ENCODE measurements at places on chromosomes 13 and 19.

- no peak for DNase-seq
Observed at GRCh38 chr19:12364391-12365235, 870 bp downstream of the ZNF442 start.

- DNase-seq = no peak
Observed at GRCh38 chr13:111215081-111216047, 100.3 kb downstream of the ARHGEF7 start.

- no peak for DNase-seq
Observed at GRCh38 chr19:44677019-44677811, 5.9 kb downstream of the CEACAM19 start.

DNA sequence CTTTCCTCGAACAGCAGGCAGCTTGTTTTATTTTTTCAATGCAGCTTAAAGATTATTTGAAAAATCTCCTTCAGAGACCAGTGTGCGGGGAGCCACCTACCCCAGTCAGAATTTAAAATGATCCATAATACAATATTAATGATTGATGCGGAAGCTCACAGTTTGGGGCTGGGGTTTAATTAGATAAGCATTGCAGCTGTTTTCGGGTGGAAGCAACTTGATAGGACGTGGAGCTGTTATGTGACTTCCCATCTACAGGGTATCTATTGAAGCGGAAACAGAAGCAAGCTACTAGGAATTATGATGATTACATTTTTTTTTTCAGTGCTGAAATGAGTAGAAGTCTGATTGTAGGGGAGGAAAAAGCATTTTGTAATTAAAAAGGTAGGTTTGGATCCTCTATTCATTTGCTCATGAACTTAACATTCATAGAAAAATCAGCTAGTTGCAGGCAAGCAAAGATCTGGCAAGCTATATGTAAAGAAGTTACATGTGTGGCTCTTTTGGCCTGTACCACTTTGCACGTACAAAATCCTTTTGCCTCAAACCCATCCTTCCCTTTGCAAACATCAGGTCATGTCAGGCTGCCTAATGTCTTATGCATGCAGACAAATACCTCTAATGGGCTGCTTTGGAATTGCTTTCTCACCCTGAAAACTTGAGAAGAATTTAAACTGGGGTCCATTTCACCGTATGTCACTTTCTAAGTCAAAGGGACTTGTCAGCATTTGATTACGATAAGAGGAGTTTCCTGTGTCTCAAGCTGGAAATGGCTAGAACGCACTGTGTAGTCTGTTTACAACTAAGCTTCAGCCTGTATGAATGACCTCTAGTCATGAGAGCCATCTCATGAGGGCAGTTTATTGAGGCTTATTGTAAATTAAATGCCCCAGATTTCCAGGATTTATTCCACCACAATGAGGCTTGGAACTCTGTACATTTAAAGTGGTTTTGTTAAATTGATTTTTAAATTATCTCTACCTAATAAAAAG is 267.1 kb upstream of the TMTC4 start:
- DNase-seq = no peak

DNA sequence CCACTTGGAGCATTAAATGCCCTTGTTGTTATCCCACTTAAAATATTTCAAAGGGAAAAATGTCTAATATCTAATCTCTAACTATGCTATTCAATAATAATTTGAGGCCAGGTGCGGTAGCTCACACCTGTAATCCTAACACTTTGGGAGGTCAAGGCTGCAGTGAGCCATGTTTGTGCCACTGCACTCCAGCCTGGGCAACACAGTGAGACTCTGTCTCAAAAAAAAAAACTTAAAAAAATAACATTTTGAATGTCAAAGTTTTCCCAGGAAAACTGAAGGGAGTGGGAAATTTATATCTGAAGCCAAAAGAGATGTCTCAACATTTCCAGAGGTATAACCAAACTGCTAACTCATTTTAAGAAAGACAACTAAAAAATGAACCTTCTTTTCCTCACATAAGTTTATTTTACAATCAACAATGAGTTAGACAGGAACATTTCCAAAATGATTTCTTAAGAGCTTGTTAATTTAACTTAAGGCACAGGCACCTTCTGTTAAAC is 47.9 kb downstream of the CAB39L start:
- no peak for DNase-seq

DNA sequence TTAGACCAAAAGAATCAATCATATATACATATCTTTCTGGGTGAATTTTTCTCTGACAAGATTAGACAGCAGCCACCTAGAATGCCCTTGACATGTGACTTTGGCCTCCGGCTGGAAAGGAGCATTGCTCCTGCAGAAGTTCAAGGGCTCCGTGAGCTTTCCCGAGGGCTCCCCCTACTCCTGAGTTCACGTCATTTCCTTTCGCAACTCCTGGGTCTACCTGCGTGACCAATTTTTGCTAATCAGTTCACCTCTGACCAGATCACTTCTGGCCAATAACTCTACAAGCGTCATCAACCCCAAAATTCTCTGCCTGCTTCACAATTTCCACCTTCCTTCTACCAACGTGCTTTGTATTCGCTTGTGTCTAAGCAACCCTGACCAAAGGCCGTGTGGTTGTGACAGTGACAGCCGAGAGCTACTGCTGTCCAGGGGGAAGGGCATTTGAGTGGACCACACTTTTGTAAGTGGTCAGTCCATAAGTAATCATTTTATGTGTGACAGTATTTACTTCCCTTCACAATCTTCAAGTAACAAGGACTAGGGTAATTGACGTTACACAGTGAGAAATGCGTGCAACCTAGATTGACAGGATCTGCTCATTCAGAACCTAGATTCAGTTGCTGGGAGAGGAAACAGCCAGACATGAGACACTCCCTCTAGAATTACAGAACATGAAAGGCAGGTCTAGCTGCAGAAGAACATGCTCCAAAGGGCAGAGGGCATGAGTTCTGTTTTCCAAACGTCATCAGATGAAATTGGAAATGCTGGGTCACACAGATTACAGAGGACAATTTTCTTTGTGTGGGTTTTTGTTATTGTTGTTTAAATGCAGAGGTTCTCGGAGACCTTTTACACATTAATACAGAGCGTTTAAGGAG is 145.9 kb upstream of the SPACA7 start:
- no peak for DNase-seq

GRCh38 chr13:31200637-31200971 is 829 bp downstream of the B3GLCT start:
- no peak for DNase-seq

DNA sequence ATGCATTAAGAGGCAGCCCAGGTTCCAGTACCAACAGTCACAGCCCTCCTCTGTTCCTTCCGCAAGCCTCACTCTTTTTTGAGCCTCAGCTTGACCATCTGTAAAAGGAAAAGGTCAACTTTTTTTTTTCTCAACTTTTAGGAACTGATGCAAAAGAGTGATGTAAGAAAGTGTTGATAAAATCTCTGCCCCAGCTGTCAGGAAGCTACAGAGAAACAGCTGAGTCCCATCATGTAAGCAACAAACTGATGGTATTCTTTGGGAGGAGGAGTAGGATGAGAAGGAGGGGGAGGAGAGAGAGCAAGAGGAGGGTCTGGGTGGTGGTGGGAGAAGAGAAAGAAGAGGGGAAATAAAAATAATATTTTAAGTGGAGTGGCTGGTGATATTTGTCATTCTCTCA is 233.9 kb upstream of the TSHZ3 start:
- no peak for DNase-seq

DNA sequence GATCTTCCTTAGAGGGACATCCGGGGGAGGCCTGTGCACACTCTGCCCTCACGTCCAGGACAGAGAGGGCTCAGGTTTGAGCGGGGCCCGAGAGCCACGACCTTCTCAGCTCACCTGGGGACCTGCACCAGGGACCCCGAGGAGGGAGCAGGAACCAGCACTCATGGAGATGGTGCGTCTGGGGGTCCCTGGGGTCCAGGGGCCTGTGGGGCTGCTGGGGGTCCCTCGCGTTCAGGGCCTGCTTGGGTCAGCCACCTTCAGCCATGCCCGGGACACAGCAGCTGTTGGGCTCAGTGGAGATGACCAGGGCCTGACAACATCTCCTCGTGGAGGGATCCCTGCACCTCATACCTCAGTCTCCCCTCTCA is 47.1 kb downstream of the TMEM255B start:
- no peak for DNase-seq

- DNase-seq = no peak
Observed at GRCh38 chr19:41535029-41535622, 40.8 kb upstream of the CEACAM21 start.

DNA sequence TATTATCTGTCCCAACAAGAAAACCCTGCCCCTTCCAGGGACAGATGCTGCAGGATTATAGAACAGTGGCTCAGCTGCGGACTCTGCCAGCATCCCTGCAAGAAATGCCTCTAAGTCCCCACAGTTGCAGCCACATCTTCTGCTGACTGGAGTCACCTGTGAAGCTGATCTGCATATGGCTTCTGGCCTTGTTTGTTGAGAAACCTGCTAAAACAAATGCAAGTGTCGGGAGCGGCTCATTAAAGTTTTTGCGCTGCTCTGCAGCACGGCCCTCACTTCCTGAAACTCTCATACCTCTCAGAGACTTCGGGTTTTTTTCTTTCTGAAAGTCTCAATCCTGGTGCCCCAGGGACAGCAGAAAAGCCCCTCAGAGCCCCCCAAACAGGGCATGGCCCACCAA is 725.0 kb downstream of the UQCRFS1 start:
- DNase-seq = no peak

- DNase-seq = no peak
Observed at GRCh38 chr13:94057618-94058186, 421.8 kb downstream of the DCT start.

DNA sequence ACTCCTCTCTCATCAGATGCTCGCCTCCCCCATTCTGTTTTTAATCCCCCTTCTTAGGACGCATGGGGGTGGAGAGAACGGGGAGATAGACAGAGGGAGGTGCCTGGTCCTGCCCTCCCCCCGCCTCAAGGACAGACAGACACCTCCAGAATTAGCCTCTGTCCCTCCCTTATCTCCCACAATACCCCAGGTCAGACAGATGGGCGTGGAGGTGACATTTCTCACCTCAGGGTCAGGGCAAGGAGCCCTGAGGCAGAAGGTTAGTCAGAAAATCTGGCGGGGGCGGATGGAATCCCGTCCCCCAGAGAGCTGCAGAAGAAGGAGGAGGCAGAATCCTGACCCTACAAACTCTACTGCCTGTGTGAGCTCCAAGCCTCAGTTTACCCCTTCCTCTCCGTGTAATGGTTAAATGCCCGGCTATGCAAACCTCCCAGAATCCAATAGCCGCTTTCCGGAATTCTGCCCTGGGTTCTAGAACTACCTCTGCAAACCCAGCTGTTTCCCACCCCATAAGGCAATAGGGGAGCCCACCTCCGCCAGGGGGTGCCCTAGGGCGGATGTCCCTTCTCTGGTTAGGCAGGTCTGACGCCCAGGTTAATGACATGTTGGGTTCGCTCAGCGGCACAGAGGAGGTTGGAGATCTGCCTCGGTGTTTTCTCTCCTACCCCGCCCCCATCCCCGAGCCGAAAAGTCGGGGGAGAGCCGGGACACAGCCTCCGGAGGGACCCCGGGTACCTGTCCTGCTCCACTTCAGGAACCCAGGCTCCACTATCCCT is 900 bp downstream of the PPP1R13L start:
- DNase-seq = no peak

DNA sequence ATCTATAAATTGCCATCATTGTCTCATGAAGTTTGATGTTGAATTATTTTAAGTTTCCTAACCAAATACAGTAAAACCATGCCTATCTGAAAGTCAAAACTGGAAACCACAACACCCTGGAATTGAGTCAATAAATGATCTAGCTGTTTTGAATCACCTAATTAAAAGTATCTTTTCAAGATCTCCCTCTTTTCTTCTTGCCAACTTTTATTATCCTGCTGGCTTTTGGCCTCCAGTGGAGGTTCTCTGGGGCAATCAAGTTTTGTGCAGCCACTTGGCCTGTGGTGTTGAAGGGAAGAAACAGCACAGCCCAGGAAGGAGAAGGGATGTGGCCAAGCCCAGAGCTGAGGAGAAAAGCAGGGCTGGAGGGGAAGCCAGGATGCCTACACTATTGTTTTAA is 255.4 kb downstream of the COG6 start:
- DNase-seq = no peak

GRCh38 chr13:48817166-48817802 is 158.4 kb upstream of the FNDC3A start:
- DNase-seq = no peak

DNA sequence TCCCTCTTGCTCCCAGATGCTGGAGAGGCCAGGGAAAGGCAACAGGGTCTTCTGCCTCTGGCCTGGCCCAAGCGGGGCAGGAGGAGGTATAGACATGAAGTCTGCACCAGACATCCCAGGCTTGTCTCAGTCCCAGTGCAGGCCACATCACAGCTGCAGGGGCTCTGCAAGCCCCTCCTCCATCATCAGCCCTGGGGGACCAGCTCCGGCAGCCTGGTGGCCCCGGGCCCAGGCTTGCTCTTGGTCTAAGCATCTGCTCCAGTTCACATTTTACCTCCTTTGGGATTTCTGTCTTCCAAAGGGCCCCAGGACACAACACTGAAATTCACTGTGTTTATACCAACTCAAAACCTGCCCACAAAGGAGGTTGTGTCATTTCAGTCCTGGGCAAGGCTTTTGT is 359.4 kb downstream of the ZNF536 start:
- no peak for DNase-seq

DNA sequence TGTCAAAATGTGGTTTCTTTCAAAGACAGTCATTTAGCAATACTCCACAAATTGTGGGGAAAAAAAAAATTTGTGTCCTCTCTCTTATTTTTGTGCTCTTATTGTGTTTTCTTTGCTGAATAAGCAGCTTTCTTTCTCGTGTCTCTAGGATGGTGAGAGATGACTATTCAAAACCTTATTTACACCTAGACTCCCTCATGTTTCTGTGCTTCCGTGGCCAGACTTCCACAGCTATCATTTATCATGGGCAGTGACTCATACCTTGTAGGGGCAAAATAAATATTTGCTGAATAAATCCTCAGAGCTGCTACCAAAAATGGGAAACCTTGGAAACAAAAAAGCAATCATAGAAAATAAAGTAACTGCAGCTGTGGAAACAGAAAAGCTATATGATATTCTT is 204.9 kb upstream of the MIR17HG start:
- no peak for DNase-seq

DNA sequence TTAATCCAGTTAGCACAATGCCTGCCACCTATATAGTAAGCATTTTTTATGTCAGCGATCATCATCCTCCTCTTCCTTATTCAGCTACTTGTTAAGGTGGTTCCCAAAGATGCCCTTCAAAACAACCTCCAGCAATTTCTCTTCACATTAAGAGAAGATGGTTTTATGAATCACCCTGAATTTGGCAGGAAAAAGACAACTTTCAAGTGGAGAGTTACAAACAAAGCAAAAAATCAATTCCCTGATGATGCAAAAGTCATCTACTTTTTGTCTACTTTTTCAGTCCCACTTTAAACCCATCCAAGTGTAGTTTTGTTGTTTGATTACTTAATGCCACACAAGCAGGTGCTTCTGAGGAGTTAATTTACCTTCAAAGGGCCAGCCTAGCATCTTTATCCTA is 139.1 kb upstream of the SERP2 start:
- no peak for DNase-seq

- no peak for DNase-seq
Observed at GRCh38 chr13:73272831-73273230, 214.0 kb downstream of the KLF5 start.

Data from NCI-H187 (cell line).